ENCODE measurements at places on chromosomes 4 and X.

GRCh38 chrX:57329008-57329407 lies 42.5 kb downstream of the FAAH2 start:
- DNase-seq: no peak

GRCh38 chrX:123493857-123494256 lies 239.0 kb downstream of the THOC2 start:
- DNase-seq: no peak

DNA sequence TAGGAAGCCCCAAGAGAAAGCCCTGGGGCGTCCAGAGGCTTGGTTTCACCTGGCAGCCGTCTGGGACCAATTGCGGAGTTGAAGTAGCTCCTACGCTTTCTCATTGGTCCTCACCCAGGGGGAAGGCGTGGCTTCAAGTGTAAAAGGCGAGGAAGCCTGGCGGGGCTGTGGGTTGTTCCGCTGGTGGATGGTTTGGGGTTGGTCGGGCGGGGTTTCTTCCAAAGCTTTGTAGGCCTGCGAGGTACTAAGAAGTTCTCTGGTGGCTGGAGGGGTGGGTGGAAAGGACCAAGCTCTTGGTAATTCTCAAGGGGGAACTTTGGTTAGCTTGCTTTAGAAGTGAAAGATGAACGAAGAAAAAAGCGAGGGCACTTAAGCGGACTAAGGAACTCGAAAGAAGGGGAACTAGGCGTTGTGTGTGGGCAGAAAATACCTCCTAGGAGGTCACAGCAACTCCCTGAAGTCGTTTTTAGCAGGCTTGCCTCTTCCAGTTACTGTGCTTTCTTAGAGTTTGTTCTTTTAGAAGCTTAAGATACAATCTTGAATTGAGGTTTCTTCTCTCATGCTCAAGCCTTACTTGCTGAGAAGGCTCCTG lies 36.6 kb downstream of the CCNG2 start:
- peak; percentile 82 for DNase-seq

- no peak for DNase-seq
Observed at GRCh38 chrX:23662187-23662586, 5.1 kb upstream of the PRDX4 start.

DNA sequence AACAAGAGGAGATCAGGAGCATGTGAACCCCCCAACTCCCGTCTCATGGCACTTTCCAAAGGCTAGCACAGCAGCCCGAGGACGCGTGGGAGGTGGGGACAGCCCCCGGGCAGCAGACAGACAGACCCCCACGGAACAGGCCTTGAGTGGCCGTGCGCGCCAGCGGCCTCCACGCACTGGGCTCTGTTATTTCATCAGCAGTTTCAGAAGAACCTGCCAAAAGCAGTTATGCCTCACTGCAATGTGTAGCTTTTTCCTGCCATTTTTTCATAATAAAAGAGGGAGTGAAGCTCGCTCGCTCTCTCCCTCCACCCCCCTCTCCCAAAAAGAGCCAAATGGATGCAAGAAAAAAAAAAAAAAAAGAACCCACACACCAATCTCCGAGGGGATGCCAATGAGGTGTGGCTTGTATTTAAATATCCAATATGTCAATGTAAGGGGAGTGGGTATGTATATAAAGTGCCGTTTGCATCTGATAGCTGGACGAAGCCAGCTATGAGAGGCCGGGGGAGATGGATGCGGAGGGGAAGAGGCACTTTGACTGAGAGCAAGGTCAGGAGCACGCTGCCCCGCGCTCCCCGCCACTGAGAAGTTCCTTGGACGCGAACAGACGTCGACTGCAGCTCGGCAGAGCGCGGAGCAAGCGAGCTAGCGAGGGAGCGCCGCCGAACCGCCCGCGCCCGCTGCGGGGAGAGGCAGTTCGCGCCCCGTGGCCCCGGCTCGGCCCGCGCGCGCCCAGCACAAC lies at the start of gene FGF16:
FGF16 (plus strand) TSS at position 482 of the 745 bp plus-strand sequence. CDS start 286 bp downstream, outside the sequence.
- peak; percentile 16 for DNase-seq

DNA sequence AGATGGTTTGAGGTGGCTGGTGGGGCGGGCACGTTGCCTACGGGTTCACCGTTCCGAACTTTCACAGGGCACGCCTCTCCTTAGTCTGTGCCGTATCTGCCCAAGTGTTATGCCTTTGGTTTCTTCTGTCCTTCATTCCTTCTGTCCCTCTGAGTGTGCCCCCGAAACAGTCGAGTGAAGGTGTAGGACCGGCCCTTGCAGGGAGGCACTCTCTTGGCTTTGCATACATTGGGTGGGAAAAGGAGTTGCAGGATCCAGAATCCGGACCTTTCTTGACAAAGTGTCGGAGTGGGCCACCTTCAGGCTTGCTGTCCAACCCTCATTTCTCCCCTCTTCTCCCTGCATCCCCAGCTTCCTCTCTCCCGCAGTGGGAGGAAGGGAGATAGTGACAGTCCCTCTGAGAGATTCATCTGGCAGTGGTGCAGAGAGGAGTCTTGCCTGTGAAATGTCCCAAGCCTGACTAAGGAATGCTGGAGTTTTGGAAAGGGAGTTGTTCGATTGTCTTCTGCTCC lies 569 bp downstream of the ARFIP1 start:
- DNase-seq: no peak

- DNase-seq: no peak
Observed at GRCh38 chr4:113433536-113434246, 327.8 kb downstream of the CAMK2D start.

All from activated CD4-positive, alpha-beta T cell treated with anti-CD3 and anti-CD28 coated beads for 48 hours (primary cell).